ENCODE measurements at places on chromosomes 16 and 17.

- DNase-seq, result no peak
Measured at GRCh38 chr16:67822511-67822910, 15.8 kb downstream of the TSNAXIP1 start.

DNA sequence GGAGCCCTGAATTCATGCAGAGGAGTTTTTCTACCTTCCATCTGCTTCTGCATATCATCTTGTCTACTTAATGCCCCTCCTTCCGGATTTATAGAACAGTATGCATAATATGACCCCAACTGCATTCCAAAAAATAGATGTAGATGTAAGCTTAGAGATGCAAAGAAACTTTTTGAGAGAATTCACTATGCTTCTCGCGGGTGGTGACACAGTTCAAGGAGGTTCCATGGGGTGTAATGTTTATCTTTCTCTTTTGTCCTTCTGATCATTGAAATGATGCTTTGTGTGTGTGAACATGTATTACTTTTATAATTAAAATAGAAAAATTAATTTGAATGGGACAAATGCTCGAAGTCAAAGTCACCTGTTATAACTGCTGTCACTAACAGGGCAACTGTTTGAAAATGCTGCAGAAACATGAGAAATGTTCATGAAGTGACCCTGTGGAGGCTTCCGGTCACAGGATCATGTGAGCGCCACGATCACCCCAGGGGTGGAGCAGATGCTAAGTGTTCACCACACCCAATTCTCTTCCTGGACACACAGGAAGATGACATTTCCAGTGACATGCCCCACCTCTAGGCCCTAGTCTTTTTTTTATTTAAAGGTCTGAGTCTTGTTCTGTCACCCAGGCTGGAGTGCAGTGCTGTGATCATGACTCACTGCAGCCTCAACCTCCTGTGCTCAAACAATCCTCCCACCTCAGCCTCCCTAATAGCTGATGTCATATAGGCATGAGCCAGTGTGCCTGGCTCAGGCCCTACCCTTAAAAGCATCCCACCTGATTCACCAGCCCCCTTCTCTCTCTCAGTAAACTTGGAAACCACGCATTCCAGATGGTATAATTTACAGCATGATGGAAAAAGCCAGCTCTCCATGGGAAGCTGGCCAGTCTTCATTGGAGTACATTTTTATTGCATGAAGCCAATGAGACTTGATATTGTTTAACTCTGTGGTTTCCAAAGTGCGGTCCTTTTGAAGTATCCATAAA, 21.0 kb upstream of the AGRP start:
- DNase-seq, result no peak

- DNase-seq, result no peak
Measured at GRCh38 chr16:981695-982144, at the start of gene SOX8. TSS of gene SOX8 (plus strand) at chr16:981770. CDS start at chr16:981923, 153 bp downstream.

DNA sequence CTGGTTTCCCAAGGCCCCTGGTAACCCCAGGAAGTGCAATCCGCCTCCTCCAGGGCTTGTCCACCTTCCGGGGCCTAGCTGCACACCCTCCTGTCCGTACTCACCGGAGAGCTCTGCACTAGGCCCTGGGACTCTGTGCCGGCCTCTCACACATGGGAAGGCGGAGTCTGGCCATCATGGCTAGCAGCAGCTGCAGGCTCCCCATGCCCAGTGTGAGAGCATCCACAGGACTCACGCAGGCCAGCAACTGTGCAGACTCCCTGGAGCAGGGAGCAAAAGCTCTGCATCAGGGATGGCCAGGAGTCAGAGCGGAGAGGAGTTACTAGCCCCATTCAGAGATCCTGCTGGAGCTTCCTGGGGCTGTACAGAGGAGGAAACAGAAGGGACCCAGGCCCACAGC, 20.2 kb downstream of the FOXN1 start:
- no peak for DNase-seq

- no peak for DNase-seq
Measured at GRCh38 chr17:41939044-41939692, 8.8 kb downstream of the ODAD4 start.

DNA sequence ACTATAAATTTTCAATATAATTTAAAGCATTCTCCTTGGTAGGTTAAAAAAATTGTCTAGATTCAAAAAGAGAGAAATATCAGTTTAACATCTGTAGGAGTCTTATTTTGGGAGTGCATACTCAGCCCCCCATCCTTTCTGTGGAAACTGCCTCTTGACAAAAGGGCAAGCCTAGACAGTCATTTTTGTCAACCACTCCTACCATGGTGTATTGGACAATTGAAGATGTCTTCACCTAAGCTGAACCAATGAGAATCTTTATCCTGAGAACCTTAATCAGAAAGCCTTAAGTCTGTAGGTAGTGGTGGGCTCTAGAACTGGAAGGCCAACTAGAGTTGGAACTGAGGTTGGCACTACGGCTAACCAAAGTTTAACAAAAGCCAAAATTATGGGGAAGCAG, 65.7 kb upstream of the MED13 start:
- DNase-seq, result no peak

DNA sequence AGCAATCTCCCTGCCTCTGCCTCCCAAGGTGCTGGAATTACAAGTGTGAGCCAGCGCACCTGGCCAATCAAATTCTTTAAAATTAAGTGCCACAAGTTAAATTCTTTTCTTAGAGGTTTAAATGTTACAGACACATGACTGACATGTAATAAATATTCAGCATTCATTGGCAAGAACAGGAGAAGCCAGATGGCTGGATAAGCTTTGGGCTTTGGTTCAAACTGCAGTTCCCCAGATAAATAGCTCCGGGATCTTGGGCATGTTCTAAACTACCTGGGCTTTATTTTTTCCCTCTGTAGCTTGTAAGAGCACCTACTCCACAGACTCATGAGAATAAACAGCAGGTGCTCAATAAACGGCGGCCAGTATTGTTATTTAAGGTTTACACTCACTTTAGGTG, 34.1 kb downstream of the ABAT start:
- no peak for DNase-seq

DNA sequence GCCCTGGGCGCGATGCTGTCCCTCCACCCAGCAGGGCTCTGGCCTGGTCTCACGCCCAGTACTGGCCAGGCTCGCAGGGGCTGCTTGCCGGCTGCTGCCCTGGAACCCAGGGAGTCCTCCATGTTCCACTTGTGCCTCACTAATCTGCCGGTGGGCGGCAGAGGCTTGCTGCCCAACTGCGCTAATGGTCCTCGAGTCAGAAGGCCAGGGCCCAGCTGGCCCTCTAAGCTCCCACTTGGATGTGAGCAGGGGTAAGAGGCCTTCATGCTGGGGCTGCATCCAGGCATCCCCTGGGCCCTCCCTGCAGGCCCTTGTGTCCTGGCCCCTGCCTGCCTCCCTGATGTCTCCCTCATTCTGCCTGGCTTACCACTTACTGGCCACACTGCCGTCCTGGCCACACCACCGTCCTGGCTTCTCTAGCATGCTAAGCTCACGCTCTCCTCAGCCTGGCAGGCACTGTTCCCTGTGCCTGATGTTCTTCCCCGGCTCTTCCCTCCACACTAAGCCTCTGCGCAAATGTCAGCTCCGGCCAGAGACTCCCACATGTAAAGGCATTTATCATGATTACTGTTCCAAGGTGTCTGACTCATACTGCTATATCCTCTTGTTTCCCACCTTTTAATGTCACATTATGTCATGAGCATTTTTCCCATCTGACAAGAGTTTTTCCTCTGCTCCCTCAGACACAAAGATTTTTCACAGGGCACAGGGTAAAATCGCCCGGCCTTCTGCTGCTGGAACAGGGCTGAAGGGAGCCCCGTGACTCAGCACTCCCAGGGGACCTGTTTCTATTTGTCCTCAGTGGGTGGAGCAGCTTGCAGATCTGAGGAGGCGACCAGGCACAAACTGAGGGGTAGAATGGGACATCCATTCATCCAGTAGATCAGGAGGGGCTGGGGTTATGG, 15.9 kb downstream of the B9D1 start:
- no peak for DNase-seq

GRCh38 chr16:82756283-82756599, 129.5 kb downstream of the CDH13 start:
- DNase-seq, result no peak

DNA sequence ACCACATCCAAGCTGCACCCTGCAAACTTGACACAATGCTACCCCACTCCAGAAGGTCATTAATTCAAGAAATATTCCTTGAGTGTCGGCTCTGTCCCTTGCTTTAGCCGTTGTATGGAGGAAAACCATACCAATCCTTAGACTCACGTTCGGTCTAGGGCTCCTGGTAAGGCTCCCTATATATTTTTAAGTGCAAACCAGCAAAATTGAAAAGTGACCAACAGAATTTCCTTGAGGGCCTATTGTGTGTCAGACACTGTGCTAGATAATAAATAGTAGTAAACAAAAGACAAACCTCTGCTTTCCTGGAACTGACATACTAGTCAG, 390 bp upstream of the BBS2 start:
- DNase-seq, result no peak

DNA sequence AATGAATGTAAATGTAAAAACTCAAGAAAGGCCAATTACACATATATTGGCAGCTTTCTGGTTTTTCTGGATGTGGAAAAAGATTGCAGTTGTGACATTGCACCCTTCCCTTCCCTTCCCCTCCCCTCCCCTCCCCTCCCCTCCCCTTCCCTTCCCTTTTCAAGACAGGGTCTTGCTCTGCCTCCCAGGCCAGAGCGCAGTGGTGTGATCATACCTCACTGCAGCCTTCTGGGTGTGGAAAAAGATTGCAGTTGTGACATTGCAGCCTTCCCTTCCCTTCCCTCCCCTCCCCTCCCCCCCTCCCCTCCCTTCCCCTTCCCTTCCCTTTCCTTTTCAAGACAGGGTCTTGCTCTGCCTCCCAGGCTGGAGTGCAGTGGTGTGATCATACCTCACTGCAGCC, 41.7 kb downstream of the PIK3R5 start:
- no peak for DNase-seq

- DNase-seq, result no peak
Measured at GRCh38 chr16:76201385-76201784, 75.8 kb upstream of the CNTNAP4 start.

GRCh38 chr16:84471966-84472365, 32.5 kb downstream of the MEAK7 start:
- no peak for DNase-seq

- DNase-seq, result no peak
Measured at GRCh38 chr17:21239680-21240368, 13.4 kb downstream of the NATD1 start.

- DNase-seq, result no peak
Measured at GRCh38 chr16:17351441-17352035, 119.2 kb downstream of the XYLT1 start.
